HFF-Myc (cell line): ENCODE measurements at places on chromosomes 13 and 19.

- no peak for DNase-seq
Measured at GRCh38 chr19:13163609-13164342, 13.6 kb downstream of the IER2 start.

DNA sequence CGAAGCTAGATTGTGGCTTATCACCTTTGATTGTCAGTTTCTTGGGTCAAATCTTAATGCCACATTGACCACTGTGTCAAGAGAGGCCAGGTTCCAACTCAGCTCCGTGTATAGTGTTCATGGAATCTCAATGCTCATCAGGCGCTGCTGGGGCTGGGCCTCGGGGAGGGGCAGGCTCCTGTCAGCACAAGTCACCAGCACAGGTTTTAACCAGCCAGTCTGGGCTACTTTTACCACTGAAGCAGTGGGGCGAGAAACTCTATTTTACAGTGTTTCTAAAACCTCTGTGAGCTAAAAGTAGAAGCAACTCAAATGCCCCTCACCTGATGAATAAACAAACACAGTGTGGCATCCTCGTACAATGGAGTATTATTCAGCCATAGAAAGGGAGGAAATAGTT, 118.7 kb upstream of the GJB6 start:
- no peak for DNase-seq

- DNase-seq: no peak
Measured at GRCh38 chr19:52227980-52228379, 38.1 kb downstream of the PPP2R1A start.

- no peak for DNase-seq
Measured at GRCh38 chr13:30798776-30799355, 63.5 kb downstream of the ALOX5AP start.

DNA sequence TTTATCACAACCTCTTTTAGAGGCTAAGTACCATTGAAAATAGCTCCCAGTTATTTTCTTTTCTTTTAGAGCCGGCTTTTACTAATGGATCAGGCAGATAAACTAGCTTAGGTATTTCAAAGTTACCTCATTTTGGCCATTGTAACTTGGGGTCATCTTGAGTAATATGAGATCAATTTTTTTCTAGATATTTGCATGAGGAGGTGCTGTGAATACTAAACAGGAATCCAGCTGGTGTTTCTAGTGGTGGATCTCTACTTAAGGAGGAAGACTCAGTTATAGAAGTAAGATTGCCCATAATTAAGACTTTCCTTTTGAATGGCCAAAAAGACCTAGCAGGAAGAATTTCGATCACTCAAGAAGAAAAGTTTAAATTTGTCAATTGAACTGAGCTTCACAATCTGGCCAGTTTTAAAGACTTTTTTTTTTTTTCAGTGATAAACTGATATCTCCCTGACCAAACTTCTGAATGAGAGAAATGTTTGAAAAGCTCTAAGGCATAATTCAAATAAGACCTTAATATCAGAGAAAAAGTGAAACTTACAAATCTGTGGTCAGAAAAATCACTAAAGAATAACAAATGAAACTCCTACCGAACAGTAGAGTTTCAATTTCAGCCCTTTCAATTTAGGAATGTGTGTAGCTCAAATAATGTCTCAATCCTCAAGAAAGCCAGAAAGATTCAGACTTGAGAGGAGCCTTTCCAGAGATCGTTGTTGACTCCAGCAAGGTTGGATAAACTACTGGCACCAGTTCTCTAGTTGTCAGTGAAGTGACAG, 11.6 kb upstream of the NAA16 start:
- DNase-seq: no peak
